Heart left ventricle (tissue), 16 donors: ENCODE measurements at places on chromosomes 11 and 22. TPM values are rescaled to one million over a fixed set of nuclear protein-coding genes. Genes with fewer than 3 reads are reported as not detected.

The PAMR1 gene
- total RNA-seq = 9.2 TPM

The ENTHD1 gene
- not detected for total RNA-seq

The INSC gene
- 1.5 TPM for total RNA-seq

The KRTAP5-1 gene
- not detected for total RNA-seq

The EFCAB6 gene
- 2.3 TPM for total RNA-seq

GRCh38 chr22:19396934-19397733 lies 34.4 kb downstream of the HIRA start:
- DNase-seq = no peak

The FAM111B gene
- total RNA-seq = not detected

The WDR74 gene
- 34.5 TPM for total RNA-seq

The HBB gene
- 1,223 TPM for total RNA-seq

- no peak for DNase-seq
Observed at GRCh38 chr22:29435236-29436136, 2.9 kb upstream of the RFPL1 start.

DNA sequence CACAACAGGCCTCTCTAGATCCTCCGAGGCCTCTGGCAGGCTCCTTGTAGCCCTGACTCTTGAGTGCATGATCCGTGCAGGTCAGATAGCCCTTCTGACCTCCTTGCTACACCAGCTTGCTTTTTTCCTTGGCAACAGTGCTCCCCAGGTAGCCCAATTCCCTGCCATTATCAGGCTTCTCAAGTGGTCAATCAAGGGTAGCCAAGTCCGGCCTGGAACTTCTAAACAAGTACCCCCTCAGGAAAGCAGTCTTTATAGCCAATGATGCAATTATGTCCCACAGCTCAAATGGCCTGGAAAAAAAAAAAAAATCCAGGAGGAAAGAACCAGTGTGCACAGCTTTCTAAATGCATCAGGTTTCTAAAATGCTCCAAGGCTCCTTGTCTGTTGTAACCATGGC lies 59.8 kb downstream of the TENM4 start:
- DNase-seq = no peak

The XKR3 gene
- total RNA-seq = not detected

- DNase-seq = no peak
Observed at GRCh38 chr11:132055296-132055695, 684.9 kb downstream of the NTM start.

DNA sequence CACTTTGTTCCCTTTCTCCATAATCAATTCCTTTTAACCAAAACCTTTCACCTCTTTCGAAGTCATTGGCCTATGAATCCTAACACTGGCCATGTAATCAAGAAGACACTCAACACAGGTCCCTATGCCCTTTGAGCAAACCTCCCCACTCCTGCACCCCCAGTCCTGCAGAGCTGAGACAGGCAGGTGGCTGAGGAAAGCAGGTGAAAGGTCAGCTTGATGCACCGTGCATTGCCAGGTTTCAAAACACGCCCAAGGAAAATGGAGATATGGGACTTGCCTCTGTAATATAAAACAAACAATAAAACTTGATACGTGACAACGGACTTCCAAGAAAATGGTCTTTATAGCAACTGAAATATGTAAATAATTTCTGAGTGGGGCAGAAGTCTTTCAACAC lies 10.6 kb downstream of the CPT1A start:
- DNase-seq = no peak

GRCh38 chr22:36286096-36286957 lies 33.4 kb downstream of the APOL1 start:
- DNase-seq = peak; percentile 82

DNA sequence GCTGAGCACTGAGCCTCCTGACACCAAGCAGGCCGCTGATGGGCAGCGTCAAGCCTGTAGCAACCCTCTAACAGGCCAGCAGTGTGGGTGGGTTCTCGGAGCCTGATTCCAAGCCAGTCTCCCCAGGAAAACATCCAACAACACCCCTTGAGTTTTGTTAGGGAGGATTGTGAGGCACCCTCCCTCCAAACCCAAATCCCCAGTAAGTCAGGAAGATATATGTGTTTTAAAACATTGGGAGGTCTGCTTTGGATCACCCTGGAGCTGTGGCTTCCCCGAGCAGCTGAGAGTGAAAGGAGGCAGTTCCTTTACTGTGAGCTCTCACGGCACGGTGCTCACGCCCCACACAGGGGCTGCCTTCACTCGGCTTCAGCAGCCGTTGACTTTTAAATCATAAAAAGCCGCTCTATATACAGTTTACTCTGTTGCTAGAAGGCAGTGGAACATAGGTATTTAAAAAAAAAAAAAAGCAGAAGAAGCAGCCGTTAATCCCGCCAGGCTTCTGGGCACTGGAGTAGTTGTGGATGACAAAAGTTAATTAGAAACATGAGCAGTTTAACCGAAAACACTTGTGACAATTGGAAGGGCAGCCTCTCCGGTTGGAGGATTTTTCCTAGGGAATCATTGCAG lies 218.6 kb downstream of the NAV2 start:
- DNase-seq = no peak

The ANKK1 gene
- total RNA-seq = not detected

The SLC3A2 gene
- total RNA-seq = 31.8 TPM

The GAL gene
- not detected for total RNA-seq

The PGA5 gene
- 0.14 TPM for total RNA-seq

The OR51F2 gene
- not detected for total RNA-seq

- no peak for DNase-seq
Observed at GRCh38 chr11:107265591-107266121, 192.0 kb downstream of the CWF19L2 start.

DNA sequence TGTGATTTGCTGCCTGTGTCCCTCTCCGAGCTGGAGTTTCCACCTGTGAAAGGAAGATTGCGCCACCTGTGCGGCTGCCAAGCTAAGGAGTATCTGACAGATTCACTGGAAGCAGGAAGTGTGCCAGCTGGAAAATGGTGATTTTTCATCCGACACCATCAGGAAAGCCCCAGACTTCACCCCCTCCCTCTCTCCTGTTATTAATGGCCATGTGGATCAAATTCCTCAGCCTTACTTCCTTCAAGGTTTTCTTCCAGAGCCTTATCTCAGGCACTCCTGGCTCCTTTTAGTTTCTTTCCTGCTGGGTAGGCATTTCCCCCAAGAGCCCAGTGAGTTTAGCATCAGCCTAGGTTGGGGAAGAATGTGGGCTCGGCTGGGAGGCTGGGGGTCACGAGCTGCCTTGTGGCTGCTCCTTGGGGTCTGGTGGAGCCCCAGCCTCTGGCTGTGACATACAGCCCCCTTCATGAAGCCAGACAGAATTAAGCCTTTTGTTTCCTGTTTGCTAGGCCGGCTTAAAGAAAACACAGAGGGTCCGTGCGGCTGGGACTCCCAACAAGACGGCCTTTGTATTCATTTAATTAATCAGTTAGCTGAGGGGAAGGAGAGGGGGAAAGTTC lies 37.1 kb downstream of the PKNOX2 start:
- DNase-seq = no peak

The UEVLD gene
- total RNA-seq = 23.5 TPM

- no peak for DNase-seq
Observed at GRCh38 chr11:31417357-31417756, 47.7 kb downstream of the DNAJC24 start.

DNA sequence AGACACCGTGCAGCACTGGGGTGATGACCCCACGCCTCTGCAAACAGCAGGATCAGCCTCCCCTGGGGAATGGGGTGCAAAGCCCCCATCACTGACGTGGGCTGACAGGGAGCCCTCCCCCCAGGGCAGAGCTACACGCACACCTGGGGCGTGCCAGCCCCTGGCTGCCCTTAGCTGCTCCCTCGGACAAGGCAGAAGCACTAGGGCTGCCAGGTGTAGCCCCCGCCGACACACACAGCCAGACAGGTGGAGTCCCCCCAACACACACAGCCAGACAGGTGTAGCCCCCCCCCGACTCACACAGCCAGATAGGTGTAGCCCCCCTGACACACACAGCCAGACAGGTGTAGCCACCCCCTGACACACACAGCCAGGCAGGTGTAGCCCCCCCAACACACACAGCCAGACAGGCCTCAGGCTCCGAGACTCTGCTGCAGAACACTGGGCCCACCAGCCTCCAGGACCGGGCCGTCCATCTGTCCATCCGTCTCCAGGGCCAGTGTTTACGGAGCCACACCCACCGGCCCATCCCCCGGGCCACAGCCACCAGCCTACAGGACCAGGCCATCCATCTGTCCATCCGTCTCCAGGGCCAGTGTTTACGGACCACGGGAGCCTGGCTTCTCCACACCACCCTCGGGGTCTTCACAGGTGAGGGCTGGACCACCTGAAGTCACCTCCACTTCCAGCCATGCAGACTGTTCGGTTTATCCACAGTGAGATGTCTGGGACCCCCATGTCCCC lies 3.5 kb downstream of the ANO9 start:
- DNase-seq = no peak

DNA sequence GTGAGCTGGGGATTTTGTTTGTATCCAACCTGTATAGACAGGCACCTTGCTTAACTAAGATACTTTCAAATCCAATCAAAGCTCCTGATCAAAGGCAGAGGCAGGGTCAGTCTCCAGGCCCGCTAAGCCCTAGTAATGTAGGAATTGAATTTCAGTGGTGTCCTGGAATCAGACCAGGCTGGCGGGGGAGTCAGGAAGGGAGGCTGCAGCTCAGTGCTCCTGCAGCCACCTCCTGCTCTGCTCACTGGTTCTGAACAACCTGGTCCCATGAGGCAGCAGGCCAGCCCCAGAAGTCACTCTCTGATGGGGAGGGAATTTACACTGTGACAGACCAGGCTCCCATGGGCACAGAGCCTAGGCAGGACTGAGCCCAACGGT lies 38.5 kb upstream of the GALNT18 start:
- no peak for DNase-seq

The OR52I1 gene
- total RNA-seq = not detected

The DBX1 gene
- not detected for total RNA-seq

DNA sequence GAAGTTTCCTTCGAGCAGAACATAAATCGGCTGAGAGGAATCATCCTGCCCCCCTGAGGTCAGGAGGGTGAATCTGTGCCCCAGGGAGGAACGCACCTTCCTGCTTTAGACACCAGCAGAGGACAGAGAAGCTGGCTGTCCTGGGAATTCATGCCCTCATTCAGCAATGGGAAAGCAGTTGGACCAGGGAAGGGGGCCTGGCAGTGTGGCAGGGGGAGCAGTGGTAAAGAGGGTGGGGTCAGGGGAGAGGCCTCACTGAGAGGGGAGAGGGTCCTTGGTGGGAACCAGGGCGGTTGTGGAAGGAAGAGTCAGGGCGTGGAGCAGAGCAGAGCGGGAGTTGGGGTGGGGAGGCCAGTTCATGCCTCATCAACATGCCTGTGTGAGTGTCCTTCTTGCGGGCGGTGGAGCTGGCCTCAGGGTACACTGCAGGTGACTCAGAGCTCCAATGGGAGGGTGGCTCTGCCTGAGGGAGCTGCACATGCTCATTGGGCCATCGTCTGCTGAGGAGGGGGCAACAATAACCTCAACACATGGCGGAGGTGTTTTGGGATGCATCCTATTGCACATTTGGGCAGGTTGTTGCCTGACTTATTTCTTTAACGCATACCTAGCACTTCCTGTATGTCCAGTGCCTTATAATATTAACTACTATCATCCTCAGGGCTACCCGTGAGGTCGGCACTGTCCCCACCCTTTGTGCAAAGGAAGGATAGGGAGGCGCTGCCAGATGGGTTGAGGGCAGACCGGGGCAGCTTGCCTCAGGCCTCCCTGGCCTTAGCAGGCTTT lies 23.2 kb downstream of the MED15 start:
- no peak for DNase-seq

DNA sequence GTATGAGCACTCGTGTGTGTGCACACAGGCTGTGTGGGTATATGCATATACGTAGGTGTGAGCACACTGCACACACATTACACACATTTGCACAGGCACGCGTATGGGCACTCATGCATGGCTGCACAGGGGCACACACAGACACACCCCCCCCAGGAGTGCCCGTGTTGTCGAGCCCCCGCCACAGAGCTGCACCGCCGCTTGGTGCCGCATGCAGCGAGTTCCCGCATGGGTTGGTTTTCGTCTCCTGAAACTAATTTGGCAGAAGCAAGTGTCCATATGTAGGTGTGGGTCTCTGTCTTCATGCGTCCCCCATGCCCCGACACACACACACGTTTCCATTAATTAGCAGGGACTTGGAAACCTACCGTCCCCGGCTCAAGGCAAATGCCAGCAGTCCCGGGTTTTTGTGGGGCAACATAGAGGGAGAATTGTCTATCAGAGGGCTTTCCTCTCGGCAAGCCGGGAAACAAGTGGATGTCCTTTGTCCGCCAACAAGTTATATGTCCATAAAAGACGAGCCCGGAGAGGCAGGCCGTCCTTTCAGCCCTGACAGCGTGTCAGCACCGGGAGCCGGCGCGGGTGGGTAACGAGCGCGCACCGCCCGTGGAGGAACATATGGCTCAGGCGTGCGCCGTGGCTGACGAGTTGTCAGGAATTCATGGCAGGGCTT lies 1291.7 kb downstream of the BRD1 start:
- DNase-seq = no peak
